GM12891 (cell line): ENCODE measurements at places on chromosomes 6 and 20.

- DNase-seq = no peak
Observed at GRCh38 chr20:39298571-39299506, 336.7 kb downstream of the DHX35 start.

DNA sequence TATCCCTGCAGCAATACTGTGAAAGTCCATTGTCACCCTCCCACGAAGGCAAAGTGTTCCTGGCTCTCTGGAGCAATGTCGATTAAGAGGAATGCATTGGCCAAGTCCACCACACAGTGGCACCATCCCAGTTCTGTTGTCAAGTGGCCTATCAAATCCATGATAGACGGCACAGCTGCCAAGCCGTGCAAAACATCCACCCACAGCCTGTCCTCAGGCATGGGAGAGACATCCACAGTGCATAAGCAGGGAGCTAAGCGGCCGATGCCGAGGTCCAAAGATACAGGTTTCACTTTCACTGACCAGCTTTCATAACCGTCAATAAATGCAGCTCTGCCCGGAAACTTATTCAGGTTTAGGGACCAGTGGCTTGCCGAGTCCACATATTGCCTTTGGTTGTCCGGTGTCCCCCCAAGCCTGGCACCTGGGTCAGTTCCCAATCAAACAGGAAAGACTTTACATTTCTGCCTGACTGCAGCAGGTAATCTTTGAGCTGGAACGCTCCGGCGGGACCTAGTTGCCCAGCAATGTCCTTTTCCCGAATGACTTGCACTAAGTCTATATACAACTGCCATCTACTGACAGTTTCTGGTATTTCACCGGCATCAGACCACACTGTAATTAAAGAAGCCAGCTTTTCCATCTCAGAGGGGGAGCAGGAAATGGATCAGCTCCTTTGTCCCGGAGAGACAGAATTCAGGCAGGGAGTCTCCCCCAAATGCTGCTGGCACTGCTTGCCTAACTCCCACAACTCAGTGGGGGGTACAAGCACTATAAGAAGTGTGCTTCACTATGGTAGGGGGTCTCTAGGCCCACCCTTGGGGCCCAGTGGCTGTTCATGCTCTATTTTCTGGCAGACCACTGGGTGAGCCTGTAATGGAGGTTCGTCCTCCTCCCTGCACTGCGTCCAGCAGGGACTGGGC, 6.3 kb downstream of the ZKSCAN3 start:
- no peak for DNase-seq

- DNase-seq = no peak
Observed at GRCh38 chr6:158249340-158249836, 62.9 kb upstream of the TULP4 start.

DNA sequence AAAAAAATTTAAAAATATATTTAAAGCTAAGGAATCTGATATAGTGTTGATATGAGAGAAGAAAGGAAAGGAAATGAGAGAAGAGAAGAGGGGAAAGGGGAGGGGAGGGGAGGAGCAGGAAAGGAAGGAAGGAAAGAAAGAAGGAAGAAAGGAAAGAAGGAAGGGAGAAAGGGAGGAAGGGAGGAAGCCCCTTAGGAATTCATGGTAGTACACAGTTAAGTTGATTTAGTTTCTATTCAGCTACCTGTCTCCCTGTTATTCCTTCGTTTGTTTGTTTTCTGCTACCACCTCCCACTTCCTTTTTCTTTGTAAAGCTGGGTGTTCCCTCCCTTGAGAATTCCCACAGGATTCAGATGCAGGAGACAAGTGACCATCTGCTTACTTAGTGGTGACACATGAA, 1025.4 kb upstream of the FLRT3 start:
- no peak for DNase-seq

GRCh38 chr20:11378252-11378651, 539.4 kb upstream of the BTBD3 start:
- no peak for DNase-seq

- DNase-seq = no peak
Observed at GRCh38 chr6:20333721-20334269, 67.9 kb upstream of the E2F3 start.

GRCh38 chr6:25903467-25904099, 26.9 kb downstream of the SLC17A2 start:
- DNase-seq = no peak

DNA sequence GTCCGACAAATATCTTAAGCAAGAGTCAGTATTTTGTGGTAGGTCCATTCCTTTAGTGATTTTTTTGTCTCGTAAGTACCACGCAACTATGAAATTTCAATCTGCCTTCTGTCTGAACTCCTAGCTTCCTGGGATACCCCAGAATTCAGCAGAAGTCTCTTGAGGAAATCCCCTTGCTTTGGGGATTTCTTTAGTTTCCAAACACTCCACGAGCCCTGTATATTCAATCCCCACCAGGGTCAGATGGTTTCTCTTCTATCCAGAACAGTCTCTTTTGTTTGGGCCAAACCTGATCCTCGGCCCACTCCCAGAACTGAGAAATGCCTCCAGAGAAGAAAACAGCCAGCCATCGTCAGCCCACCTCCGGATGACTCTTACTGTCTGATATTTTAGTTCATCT, 113.0 kb downstream of the CHD6 start:
- DNase-seq = no peak

GRCh38 chr6:130152908-130153510, 69.7 kb downstream of the SAMD3 start:
- no peak for DNase-seq

DNA sequence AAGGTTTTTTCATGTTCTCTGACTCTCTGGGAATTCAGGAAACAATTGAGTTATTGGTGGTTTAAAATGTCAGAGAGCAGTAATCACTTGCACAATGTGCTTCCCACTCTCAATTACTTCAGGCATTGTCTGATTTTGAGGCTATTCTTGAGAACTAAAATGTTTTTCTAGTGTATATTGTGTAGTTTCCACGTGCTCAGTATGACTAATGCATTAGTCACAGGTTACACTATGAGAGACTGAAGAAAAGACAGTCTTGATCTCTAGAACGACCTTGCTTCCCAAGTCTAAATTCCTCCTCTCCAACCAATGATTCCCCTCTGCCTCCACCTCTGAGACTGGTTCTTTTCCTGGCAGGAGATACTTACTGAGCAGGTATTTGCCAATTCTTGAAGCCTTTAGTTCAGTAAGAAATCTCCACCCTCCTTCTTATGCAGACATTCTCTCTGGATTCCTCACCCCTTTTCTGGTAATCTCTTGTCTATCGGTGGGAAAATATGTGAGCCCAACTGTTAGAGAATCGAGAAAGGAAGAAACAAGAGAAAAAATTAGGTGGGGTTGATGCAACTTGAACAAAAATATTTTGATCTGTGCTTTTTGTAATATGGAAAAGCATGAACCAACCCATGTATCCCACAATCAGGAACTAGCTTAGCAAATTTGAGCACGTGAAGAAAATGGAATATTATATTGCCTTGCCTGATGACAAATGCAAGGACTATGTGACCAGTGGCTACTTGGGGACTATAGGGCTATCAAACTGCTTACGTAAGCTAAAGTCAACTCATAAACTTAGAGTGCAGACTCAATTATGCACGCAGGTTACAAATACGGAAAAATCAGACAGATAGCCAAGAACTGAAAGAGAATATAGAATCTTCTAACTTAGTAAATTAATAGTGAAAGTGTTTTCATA, 61.1 kb upstream of the SLC22A16 start:
- no peak for DNase-seq

DNA sequence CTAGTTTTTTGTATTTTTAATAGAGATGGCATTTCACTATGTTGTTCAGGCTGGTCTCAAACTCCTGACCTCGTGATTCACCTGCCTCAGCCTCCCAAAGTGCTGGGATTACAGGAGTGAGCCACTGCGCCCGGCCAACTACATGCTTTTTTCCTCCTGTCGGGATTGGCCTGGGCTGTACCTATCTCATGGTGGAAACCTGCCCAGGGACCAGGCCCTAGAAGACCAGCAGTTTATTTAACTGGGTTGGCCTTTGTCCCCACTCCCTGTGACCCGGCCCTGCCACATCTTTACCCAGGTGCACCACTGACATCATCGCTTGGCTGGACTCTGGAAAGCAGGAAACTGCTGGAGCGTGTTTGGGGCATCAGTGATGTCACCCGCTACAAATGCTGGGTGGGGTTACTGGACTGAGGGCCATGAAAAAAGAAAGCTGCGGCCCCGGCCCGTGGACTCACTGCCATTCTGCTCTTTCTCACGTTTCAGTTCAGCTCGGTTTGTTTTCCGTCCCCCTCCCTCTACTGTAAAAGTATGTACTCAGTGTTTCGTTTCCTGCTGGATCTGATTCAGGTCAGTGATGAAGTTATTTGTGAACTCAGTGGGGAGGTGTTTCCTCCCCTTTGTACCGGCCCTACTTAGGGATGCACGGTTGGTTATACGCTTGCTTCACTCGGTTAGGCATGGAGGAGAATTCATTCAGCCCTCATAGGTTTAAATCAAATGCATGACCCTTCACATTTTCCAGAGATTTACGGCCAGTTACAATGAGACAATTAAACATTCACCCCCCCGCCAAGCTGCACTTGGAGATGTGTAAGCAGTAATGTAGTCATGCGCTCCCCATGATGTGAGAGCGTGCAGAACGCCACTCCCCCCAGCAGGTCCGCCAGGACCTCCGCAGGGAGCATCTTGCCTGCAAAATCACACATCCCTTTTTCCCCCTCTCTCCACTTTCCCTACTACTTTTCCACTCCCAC, 179.3 kb downstream of the MTHFD1L start:
- peak; percentile 19 for DNase-seq

DNA sequence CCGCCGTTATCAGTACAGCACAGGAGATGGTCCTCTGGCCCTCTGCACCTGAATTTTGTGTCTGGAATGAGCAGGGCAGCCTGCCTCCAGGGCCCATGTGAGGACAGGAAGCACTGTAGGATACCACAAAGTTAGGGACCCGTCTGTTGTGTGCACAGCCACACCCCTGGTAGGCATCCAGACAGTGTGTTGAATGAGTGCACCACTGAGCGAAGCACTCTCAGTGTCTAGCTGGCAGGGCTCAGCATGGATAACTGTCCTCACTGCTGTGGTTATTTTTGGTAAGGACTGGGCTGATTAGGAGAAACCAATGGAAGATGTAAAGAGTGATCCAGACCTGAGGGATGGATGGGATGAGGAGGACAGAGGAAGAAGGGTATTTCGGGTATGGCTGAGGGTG, 178.7 kb downstream of the CLIC5 start:
- no peak for DNase-seq

DNA sequence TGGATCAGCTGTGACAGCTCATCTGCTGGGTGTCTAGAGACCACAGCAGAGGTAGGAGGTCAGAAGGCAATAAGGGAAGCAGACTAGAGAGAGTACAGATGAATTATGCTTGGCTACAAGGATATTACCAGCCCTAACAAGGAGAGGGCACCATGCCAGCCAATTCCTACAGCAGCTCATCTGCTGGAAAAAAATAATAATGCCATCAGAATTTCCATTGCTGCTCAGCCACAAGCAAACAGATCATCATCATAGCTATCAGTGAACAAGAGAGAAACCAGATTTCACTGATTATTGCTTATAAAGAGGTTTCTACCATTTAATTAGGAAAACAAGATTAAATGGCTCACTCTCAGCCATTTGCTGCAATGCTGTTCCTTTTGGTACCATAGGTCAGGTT, 66.5 kb downstream of the PSMG4 start:
- DNase-seq = no peak

DNA sequence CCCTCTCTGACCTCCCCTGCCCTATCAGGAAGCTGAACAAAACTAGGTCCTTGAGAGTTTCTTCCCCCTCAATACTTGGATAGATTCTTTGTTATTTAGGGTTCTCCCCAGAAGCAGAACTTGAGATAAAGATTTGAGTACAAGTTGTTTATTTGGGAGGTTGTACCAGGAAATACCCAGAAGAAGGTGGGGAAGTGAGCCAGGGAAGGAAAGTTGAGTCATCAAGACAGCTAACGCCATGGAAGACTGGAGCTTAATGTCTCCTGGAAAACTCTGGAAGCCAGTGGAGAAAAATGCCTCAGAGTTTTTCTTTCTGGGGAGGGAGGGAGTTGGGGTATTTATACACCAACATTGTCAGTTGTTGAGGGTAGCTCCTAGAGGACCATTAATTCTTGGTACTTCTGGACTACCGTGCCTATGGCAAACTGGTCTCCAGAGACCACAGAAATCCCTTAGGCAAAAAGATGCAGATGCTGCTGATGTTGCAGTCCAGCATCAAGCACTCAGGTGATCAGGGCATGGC, 102.6 kb upstream of the ZFP64 start:
- DNase-seq = no peak

GRCh38 chr6:136772685-136773472, 19.4 kb downstream of the MAP3K5 start:
- no peak for DNase-seq

- DNase-seq = no peak
Observed at GRCh38 chr20:51695574-51696303, 72.5 kb downstream of the ATP9A start.

GRCh38 chr20:20765696-20766365, 53.4 kb upstream of the RALGAPA2 start:
- no peak for DNase-seq

- DNase-seq = no peak
Observed at GRCh38 chr20:33010133-33010504, 2.6 kb downstream of the BPIFB2 start.

GRCh38 chr6:14656649-14657048, 539.1 kb downstream of the CD83 start:
- DNase-seq = no peak
